GM12891 (cell line): ENCODE measurements at places on chromosomes 4 and X.

DNA sequence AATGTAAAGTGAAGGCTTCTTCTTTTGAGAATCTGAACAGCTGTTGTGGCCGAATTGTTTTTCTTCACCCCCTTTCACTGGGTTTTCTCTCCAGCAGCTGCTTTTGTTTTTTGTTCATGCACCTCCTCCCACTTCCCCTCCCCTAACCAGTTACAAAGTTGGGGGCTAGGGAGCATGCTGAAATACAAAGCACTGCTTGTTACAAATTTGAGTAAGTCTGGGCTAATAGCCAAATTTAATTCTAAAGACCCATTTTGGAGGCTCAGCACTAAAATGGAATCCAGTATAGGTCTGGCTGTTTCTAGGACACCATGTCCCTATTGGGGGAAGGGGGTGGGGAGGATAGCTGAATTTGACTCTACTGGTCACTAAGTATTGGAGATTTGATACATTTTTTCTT is 89.2 kb upstream of the GPM6B start:
- DNase-seq, result no peak

DNA sequence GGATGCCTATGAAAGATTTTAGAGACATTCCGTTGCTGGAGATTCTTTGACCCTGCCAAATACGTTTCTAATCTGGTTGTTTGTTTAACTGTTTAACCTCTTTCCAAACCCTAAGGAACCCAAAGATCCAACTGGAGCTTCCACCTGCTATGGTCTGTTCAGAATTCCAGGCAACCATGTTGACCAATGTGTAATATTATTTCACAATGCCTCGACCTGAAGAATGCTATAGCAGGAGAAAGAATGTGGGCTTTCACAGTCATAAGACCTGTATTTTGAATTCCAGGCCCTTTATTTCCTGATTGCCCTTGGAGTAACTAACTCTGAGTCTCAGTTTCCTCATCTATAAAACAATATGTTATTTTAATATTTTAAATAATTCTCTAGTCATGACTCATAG is 90.8 kb downstream of the COL25A1 start:
- DNase-seq, result no peak

GRCh38 chrX:130083107-130083490 is 27.2 kb downstream of the ELF4 start:
- DNase-seq, result no peak

DNA sequence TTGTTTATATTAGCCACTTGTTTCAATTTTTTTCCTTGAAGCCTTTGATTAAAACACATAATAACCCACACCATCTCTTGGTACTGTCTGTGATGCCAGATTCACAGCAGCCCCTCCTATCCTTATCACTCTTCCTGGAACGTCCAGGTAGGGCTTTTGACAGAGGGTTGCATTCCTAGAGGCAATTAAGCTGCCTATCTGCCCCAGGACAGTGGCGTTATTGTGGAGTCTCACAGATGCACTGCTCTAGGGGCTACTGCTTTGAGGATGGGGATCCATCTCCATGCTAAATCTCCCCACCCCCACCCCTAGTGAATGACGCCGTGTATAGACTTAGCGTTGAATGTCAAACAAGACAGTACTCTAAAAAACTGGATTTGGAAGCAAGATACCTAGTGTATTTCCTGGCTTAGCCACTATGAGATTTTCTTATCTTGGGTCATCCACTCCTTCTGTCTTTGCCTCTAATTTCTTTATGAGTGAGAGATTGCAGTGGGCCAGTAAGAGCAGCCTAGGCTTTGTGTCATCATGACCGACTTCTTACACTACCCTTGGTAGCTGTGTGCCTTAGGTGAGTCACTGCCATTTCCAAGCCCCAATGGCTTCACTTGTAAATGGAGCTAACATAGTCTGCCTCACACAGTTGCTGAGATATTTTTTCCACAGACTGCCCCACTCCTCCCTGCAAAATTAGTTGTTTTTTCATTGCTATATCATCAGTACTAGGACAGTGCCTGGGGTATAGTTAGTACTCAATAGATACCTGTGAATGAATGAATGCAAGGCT is 90.9 kb downstream of the EGF start:
- no peak for DNase-seq

GRCh38 chr4:98657531-98658286 is 702 bp downstream of the TSPAN5 start:
- no peak for DNase-seq

DNA sequence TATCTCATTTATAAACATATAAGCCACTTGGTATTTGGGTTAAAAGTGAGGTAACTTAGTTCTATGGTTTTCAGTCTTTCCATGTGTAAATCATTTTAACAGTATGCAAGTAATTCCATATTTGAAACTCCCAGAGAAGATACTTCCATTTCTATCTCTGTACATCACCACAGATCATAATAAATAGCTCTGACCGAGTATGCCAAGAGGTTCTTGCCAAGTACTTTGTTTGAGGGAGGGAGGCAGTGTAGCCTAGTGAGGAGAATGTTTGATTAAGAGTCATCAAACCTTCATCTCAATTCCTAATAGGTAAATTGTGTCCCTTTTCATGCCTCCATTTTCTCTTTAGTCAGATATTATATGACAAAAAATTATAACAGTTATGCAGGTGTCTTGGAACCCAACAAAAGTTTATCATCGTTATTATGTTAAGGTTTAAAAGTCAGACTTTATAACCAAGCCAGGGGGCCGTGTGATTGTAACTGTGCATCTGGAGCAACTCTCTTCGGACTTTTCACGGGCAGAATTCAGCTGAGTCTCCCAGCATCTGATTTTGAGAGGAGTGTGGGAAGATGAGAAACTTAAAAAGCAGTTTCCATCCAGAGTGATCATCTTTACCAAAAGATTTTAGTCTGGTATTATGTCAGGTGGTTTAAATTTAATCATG is 123.8 kb downstream of the ANK2 start:
- no peak for DNase-seq

- DNase-seq, result peak; percentile 20
These were observed 14.3 kb downstream of the ANTXR2 start for GRCh38 chr4:80058740-80059139.

- no peak for DNase-seq
These were observed 125.4 kb downstream of the ZNF330 start for GRCh38 chr4:141346144-141346543.

DNA sequence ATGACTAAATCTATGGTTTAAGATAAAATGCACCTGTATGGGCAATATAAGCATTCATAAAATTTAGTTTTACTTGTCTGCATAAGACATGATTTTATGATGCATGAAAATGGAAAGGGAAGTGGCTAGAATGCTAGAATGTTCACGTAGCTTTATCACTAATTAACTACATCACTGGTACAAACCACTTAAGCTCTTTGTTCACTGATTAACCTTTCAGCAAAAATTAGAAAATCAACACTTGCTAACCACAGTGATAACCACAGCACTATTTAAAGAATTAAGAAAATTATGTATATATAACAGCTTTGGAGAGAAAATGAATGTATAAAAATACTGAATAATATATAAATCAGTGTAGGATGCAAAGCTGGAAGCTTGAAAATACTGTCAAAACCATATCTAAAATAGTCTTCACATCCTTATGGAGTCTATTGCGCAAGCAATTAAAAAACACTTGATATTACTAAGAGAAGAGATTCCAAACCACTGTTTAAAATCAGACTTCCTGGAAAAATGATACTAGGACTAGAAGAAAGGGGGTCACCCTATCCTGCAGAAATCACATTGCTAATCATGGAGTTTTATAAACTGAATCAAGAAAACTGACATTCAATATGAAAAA is 51.9 kb downstream of the EFHC2 start:
- DNase-seq, result no peak

DNA sequence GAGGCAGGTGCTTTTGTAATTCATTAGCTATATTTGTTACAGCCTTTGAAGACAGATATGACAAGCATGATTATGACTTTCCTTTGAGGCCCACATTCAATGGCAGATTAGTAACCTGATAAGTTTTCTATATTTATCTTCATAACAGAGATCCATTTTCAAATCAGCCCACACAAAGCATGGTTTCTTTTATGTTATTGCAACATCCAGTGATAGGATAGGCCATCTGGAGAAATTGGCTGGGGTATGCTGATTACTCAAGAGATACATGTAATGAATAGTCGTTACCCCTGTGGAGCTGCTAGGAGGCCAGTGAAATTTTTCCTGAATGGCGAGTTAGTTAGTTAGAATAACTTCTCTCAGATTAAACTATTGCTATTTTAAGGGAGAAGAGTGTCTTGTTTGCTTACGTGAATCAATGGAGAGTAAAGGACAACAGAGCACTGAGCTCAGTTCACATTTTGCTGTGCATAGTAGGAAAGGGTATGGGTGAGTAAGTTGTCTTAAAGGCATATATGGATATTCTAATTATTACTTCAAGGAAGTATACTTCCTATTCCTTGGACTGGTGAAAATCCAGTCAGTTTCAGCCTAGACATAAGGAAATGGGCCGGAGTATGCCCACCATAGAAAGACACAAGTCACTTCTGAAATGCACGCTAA is 79.2 kb upstream of the DKK2 start:
- no peak for DNase-seq

GRCh38 chr4:27251771-27252170 is 391.1 kb downstream of the STIM2 start:
- no peak for DNase-seq

DNA sequence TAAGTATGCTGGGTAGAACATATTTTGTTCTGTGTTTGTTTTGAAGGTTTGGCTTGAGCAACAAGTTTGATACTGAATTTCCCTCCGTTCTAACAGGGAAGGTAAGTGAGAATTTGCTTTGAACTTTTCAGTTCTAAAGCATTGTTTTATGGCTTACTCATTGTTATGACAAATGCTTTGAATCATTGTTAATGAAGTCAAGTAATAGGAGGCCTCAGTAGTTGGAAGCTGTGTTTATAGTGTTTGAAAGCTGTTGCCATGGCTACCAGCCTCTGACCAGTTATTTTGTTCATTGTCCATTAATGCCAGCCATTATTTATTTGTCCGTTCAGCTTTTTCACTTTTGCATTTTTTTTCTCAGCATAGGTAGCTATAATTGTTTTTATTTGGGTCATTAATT is 14.4 kb downstream of the CHIC1 start:
- no peak for DNase-seq

DNA sequence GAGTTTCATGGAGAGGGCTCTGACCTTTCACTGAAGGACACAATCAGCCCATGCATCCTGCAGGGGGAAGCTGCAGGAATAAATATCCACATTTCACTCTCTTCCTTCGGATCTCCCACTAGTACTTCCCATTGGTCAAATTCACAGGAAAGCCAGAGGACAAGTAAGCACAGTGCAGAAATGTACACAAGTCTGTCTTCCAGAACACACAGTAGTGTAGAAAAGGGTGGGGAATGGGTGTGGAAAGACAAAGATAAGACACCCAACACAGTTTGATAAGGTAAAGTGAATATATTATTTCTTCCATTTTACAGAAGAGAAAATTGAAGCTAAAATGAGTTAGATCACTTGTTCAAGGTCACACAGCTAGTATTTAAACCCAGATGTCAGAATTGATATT is 81.1 kb upstream of the PCDH19 start:
- DNase-seq, result no peak

DNA sequence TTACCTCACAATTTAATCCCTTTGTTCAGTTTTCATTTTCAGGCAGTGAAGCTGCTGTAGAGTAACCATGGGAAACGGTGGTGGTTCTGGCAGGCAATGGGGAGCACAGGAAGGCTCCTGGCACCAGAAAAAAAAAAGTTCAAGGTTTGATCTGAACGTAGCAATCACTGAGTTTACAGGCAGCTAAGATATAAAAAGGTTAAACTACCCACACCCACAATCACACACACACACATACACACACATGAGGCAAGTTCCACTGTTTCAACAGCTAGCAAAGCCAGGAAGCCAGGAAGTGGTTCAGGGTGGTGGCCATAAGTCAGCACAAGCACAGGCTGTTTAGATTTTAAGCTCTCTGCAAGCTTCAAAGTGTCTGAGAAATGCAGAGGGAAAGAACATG is at the start of gene SULT1B1:
Gene SULT1B1 (minus strand): TSS at position 166 of the 400 bp plus-strand sequence. CDS start 5,403 bp downstream, outside the sequence.
- DNase-seq, result no peak

DNA sequence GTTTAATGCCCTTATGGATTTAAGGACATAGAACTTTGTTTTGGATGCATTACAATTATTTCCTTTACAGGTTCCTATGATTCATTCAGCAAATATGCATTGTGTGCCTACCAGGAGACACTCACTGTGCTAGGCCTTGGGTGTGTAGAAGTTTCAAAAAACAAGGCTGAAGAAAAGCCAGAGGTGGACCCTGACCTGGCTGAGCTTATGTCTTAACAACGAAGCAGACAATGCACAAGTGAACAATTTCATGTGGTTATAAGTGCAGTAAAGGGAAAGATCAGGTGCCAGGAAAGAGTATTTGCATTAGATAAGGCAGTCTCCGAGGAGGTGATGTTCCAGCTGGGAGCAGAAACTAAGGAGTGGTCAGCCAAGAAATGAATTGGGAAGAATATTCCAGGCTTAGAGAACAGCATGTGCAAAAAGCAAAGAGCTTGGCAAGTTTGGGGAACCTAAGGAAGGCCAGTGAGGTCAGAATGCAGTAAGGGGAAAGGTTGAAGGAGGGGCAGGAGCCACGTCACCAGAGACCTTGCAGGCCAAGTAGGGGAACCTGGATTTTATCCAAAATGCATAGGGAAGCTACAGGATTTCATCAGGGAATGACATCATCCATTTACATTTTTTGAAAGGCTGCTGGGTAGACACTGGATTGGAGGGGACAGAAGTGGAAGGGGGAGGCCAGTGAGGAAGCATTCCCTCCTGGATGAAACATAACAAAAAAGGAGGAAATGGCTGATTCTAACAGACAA is 193.6 kb downstream of the SOWAHB start:
- DNase-seq, result no peak

DNA sequence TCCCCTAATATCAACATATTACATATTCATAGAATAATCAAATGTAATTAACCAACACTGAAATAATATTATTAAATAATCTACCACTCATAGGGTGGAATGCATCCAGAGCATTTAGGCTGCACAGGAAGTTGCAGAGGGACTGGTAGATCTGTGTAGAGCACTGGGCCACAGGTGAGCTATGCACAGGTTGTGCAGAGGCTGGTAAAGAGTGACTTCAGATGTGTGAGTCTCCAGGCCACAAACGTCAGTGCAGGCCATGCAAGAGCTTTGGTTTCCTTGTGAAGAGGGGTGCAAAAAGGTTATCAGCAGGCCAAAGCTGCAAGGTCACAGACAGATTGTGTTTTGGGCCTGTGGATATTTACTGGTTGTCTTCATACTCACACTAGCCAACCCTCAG is 25.5 kb upstream of the MANBA start:
- no peak for DNase-seq

DNA sequence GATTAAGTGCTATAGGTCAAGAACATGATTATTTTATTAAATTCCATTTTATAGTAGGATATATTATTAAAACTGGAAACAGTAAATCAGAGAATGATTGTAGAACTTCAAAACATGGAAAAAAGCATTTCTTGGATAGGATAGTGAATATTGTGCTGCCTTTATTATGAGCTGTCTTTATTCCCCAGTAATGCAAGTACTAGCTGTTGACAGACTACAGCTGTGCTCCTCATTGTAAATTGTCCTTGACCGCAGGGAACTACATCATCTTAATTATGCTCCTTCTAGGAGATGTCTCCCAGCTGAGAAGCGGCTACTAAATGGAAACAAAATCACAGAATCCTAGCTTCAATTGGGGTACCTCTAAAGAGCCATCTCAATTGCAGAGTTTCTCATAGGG is 1457.2 kb upstream of the PCDH7 start:
- DNase-seq, result no peak

GRCh38 chr4:73045879-73046278 is 23.6 kb downstream of the COX18 start:
- DNase-seq, result no peak

GRCh38 chrX:6667048-6667768 is 132.3 kb upstream of the VCX3A start:
- DNase-seq, result no peak
